Urinary bladder (tissue), 4 donors: ENCODE measurements at places on chromosomes 1 and 21.

- DNase-seq, result no peak
Observed at GRCh38 chr1:2489615-2490014, 13.5 kb downstream of the PLCH2 start.

DNA sequence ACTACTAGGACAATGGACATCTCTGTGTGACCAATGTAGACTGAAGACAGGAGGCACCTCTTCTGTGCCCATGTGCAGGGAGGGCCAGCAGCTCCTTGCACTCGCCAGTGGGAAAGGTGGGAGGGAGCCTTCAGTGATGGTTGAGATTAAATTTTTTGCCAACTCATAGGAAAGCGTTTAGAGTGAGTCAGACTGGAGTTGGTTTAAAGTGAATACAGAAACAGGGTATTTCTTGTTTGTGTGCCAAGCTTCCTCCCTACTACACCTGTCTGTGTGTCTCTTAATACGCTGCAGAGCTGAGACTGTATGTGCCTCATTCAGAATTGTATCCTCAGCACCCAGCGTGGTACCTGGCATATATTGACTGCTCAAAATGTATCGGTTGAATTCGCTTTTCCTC, 13.5 kb upstream of the COL16A1 start:
- no peak for DNase-seq

DNA sequence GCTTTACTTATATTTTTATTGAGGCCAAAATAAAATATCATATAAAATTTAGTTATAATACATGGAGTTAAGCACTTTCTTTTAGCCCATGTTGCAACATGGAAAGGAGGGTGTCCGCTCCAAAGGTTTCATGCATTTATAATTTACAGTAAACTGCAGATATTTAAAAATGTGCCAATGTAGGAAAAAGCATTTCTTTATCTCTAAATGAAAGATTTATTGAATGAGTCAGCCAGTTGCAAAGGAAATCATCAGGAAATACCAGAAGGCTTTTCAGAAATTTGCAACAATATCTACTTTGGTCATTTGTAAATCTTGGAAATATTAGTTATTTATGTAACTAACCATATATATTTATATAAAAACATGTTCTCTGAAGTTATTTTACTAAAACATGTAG, 12.1 kb downstream of the ATP6V1G3 start:
- DNase-seq, result no peak

- no peak for DNase-seq
Observed at GRCh38 chr1:27137544-27138075, 17.3 kb downstream of the SLC9A1 start.
